ENCODE measurements at places on chromosomes 6 and 20.

- DNase-seq = no peak
These were observed 8.7 kb upstream of the AP5S1 start for GRCh38 chr20:3811467-3812258.

DNA sequence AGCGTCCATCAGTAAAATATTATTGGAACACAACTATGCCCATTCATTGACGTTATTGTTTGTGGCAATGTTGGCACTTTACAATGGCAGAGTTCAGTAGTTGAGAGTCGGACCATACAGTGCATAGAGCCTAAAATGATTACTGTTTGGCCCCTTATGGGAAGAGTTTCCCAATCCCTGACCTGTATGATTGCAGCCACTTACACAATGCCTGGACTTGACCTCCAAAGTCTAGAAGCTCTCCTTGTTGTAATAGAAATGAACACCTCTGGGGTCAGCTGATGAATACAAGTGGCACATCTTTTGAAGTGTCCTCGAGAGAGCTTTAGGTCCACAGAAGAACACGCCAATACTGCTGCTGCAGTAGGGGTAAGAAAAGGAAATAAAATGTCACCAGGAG lies 59.0 kb downstream of the NOX3 start:
- no peak for DNase-seq

- DNase-seq = no peak
These were observed 55.0 kb downstream of the EDN1 start for GRCh38 chr6:12344961-12345693.

DNA sequence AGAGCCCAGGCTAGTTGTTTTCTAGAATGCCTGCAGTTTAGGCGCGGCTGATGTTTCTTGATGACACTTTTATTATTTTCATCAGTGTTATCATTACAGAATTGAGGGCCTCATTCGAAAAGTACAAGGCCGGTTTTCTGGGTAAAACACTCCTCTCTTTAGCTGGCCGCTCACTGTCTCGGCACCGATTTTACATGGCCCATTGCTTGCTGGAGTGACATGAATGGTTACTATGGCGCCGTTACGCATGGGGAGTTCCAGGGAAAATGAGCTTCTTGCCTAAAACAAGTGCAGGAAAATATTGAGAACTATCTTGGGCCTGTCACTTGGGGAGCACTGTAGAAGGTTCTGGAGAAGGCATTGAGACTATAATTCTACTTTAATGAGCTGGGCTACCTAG lies 317.8 kb downstream of the CDH4 start:
- no peak for DNase-seq

- peak; percentile 81 for DNase-seq
These were observed 105.5 kb downstream of the JPH2 start for GRCh38 chr20:44081476-44081875.

DNA sequence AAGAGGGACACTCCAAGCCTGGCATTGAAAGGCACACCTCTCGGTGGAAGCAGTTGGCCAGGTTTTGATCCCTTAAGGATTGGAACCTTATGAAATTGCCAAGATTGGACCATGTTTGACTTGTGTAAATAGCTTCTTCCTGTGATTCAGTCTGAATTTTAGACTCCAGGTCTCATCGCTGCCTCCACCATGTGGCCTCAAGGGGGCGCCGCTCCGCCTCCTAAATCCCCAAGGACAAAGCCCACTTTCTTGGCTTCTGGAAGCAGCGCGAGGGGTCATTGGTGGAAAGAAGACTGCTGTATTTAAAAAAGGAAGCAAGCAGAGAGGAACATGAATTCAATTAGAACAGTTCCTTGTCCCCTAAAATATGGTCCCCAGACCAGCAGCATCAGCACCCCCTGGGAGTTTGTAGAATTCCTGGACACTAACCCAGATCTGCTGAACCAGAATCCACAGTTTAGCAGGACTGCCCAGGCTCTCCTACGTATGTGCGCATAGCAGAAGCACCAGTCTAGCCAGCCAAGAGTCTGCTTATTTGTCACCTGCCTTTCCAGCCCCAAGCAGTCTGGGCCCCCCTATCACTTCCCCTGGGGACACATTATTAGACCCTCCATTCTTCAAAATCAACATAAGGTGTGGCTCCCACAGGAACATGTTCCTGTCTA lies 108.5 kb downstream of the LY86 start:
- DNase-seq = no peak

DNA sequence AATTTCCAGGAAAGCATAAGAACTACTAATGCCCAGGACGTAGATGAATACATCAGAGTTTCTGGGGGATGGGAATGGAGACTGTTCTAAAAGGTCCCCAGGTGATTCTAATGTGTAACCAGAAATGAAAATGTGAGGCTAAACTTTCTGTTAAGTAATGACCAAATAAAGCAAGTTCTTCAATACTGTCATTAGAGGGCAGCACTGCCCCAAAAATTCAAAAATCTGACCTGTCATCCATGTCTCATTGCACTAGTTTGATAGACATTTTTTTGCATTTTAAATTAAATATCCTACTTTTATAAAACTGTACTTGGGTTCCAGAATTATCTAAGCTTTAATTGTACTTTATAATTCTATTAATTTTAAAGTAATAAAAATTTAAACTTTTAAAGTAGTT lies 94.9 kb downstream of the RFX6 start:
- DNase-seq = no peak

GRCh38 chr6:109008537-109009235 lies 86.0 kb downstream of the SESN1 start:
- DNase-seq = no peak

- no peak for DNase-seq
These were observed 30.3 kb upstream of the SHLD1 start for GRCh38 chr20:5719861-5720403.

DNA sequence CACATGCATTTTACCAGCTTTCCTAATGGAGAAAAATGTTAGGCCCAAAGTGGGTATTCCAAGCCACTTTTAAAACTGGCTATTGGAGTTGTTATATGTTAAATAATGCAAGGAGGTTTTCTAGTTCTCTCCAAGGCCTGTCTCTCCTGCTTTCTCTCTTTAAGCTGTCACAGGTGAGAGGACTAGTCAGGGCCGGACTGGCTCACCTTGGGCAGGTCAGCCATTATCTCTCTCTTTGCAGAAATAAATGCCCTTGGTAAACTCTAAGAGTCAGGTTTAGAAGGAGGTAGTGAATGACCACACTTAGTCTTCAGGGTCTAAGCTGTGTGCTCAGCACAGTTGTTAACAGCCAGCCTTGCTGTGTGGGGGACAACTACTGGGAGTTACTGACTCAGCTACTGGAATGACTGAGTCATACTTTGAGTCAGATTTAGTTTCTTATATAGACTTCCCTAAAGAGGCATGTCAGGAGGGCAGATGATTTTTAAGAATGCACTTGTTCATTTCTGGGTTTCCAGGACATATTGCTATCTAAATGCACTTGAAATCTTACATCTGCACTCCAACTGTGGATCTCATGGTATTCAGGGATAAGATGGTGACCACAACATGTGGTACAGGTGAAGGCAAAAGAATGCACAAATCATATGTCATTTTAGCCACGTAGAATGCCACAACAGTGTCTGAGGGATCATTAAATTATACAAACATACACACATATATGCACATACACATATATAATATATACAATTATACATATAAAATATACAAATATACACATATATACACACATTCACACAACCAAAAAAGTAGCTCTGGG lies 719.4 kb downstream of the EPM2A start:
- no peak for DNase-seq

DNA sequence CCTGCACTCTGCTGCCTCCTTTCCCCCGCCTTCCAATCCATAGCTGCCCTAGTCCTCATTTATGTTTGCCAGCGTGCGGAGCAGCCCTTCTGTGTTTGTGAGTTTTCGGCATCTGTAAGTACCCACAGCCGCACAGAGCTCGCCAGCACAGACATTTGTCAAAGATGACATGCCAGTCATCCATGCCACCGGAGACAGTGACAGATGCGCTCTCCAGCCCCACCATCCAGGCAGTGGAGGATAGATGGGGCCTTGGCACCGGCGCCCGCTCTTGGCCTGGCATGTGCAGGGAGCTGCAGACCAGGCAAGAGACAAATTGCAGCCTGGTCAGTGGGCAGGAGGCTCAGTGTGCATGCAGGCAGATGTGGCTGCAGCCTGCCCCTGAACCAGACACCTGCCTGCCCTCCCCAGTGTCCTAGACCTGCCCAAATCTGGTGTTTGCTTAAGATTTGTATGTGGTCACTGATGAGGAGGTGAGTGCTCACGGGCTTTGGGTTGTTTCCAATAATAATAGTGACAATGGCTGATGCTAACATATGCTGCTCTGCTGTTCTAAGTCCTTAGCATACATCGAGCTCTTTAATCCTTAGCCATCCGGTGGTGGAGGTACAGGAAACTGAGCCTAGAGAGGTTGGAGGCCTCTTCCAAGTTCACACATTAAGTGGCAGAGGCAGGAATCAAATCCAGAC lies 78.1 kb downstream of the UNC5CL start:
- DNase-seq = no peak

GRCh38 chr6:100166956-100167355 lies 172.9 kb upstream of the MCHR2 start:
- no peak for DNase-seq

- no peak for DNase-seq
These were observed 40.9 kb downstream of the ZFP64 start for GRCh38 chr20:52150440-52151258.

GRCh38 chr6:48037946-48038345 lies 73.1 kb downstream of the PTCHD4 start:
- DNase-seq = no peak

GRCh38 chr6:33175436-33176069 lies 16.7 kb downstream of the COL11A2 start:
- no peak for DNase-seq

- DNase-seq = no peak
These were observed 49.0 kb downstream of the CD40 start for GRCh38 chr20:46167080-46167479.

DNA sequence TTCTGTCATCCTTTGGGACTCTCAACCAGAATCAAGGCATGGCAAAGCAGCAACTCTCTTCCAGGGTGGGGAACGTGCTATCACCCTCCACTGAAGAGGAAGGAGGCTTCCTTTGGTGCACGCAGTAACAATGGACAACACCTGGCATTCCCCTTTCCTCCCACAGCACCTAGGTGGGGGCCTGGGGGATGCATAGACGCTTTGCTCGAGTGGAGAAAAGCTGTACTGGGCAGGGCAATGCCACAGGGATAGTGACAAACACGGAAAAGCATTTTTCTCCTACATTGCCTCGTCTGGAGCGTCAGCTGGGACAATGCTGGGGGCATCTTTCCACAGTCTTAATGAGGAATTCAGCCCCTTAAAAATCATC lies 82.9 kb downstream of the GMPR start:
- no peak for DNase-seq

DNA sequence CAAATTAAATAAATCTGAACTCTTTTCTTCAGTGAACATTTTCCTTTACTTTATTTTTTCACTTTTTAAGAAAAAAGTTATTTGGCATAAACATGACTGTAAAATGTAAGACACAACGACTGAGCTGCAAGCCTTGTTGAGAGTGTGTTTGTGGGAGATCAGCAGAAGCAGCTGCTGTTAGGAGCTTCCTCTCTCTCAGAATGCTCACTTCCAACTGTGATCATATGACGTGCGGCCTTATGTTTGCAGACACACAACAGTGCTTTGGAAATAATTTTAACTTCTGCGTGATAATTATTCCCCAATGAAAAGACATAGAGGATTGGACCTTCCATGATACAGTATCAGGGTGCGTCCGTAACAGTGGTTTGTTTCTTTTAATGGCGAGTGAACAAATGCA lies 104.0 kb downstream of the ARHGAP18 start:
- DNase-seq = no peak

GRCh38 chr6:114941078-114941477 lies 598.3 kb upstream of the HS3ST5 start:
- DNase-seq = no peak

DNA sequence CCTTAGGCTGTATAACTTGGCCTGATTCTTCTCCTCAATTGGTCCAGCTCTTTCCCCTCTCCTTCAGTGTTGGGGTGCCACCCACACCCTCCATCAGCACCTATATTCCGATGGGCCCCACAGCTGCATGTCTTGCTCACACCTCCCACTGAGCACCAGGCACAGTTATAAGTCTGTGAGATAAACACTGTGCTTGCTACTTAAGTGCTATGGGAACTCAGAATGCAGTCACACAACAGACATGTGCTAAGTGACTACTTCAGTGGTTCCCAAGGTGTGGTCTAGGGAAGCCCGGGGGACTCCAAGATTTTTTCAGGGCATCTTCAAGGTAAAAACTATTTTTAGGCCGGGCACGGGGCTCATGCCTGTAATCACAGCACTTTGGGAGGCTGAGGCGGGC lies 7.3 kb downstream of the ZC3H12D start:
- no peak for DNase-seq

DNA sequence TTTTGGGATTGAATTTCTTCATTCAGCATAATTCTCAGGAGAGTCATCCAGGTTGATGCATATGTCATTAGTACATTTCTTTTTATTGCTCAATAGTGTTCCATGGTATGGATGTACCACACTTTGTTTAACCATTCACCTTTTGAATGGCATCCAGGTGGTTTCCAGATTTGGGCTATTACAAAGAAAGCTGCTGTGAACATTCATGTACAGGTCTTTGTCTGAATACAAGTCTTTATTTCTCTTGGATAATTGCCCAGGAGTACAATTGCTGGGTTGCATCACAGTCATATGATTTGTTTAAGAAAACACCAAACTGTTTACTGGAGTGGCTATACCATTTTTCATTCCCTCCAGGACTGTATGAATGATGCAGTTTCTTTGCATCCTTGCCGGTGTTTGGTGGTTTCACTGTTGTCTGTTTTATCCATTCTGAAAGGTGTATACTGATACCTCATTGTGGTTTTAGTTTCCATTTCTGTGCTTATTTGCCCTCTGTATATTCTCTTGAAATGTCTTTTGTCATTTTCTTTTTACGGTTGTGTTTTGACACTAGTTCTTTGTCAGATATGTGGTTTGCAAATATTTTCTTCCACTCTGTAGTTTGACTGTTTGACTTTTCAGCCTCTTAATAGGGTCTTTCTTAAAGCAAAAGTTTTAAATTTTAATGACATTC lies 8.8 kb downstream of the CDKAL1 start:
- no peak for DNase-seq

DNA sequence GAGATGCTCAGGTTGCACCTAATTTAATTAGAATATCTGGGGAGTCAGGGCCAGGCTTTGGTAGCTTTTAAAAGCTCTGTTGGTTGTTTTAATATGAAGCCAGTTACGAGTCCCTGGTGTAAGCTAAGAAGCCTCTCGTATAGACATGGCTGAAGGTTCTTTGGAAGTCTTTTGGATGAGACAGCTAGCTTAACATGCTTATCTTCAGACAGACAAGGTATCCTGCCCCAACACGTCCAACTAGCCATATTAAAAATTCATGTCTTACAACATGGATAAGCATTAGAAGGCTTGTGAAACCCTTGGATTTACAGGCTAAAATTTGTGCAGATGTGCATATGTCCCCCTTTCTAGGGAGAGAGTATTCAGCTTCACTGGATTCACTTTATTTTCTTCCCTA lies 105.7 kb upstream of the KCNK16 start:
- DNase-seq = peak; percentile 16

GRCh38 chr20:61919239-61919638 lies 146.4 kb downstream of the TAF4 start:
- no peak for DNase-seq

- no peak for DNase-seq
These were observed 50.3 kb downstream of the DZANK1 start for GRCh38 chr20:18416486-18416885.

GRCh38 chr6:2850538-2851113 lies 9.0 kb upstream of the SERPINB1 start:
- no peak for DNase-seq

Measured in vagina (tissue), 2 donors.